ENCODE measurements at places on chromosomes 3 and 15. TPM values are rescaled to one million over a fixed set of nuclear protein-coding genes. Genes with fewer than 3 reads are reported as not detected.

DNA sequence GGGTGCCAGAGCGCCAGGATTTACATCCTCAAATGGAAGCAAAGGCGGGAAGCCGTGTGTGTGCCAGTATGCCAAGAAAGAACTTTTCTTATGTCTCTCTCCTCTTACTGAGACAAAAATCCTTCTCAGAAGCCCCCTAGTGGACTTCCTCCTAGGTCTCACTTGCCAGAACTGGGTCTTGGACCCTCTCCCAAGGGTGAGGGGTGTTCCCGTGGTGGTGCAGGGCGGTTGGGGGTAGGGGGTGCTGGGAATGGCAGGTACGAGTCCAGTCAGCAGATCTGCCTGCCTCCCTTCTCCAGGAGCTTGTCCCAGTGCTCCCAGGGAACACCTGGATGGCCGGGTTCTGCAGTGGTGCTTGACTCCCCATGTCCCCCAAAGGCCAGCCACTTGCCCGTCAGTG lies 52.0 kb downstream of the CORO2B start:
- DNase-seq = no peak

- no peak for DNase-seq
Observed at GRCh38 chr3:118755253-118755801, 279.3 kb downstream of the IGSF11 start.

DNA sequence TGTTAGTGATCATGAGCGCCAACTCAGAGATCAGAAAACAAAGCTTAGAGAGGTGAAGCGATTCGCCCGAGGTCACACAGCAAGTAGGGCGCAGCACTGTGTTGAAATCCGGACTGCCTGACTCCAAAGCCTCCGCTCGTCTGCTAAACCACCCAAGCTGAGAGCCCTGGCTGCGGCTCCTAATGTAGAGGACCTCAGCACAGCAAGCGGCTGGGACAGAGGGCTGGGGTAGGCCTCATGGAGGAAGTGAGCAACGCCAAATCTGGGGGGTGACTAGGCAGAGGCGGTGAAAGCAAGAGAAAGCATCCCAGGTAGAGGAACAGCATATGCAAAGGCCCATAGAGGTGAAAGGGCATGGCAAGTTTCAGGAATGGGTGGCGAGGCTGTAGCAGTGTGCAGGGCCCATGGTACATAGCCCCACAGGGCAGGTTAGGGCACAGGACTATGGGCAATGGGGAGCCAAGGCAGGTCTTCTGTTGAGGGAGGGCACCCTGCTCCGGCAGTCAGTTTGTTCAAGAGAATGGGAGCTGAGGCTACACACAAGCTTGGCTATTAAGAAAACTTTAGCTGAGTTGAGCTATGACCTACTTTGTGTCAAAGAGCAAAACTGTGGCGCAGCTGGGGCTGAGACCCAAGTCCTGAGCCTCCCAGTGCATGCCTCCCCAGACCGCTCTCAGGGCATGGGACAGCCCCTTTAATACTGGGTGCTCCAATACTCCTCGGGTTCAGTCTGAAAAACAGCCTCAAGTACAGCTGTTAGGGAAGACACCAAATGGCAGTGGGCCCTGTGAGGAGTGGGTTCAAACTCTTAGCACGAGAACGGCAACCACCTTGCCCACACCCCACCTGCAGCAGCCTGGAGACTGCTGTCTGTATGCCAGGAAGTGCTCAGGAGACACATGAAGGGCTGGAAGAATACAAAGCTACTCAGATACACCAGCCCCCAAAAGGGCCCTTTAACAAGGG lies 988 bp upstream of the CFAP92 start:
- DNase-seq = no peak

GRCh38 chr3:5645692-5646410 lies 458.3 kb downstream of the EDEM1 start:
- DNase-seq = no peak

GRCh38 chr3:54578417-54578816 lies 349.4 kb downstream of the LRTM1 start:
- DNase-seq = no peak

Gene RRP9
- 14.9 TPM for total RNA-seq

- DNase-seq = no peak
Observed at GRCh38 chr3:54630101-54630623, 297.7 kb downstream of the LRTM1 start.

DNA sequence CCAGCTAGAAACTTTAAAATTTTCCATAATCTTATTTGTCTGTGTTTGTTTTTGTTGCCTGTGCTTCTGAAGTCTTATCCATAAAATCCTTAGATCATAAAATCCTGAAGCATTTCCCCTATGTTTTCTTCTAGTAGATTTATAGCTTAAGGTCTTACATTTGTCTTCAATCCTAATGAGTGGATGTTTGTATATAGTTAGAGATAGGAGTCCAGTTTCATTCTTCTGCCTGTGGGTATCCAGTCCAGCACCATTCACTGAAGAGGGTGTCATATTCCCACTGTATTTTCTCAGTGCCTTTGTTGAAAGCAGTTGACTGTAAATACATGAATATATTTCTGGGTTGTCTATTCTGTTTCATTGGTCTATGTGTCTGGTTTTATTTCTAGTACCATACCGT lies 44.8 kb upstream of the SPSB4 start:
- DNase-seq = no peak

Data from posterior vena cava (tissue), 2 donors.